Activated CD8-positive, alpha-beta memory T cell treated with anti-CD3 and anti-CD28 coated beads for 48 hours (primary cell): ENCODE measurements at places on chromosomes 5 and 9.

DNA sequence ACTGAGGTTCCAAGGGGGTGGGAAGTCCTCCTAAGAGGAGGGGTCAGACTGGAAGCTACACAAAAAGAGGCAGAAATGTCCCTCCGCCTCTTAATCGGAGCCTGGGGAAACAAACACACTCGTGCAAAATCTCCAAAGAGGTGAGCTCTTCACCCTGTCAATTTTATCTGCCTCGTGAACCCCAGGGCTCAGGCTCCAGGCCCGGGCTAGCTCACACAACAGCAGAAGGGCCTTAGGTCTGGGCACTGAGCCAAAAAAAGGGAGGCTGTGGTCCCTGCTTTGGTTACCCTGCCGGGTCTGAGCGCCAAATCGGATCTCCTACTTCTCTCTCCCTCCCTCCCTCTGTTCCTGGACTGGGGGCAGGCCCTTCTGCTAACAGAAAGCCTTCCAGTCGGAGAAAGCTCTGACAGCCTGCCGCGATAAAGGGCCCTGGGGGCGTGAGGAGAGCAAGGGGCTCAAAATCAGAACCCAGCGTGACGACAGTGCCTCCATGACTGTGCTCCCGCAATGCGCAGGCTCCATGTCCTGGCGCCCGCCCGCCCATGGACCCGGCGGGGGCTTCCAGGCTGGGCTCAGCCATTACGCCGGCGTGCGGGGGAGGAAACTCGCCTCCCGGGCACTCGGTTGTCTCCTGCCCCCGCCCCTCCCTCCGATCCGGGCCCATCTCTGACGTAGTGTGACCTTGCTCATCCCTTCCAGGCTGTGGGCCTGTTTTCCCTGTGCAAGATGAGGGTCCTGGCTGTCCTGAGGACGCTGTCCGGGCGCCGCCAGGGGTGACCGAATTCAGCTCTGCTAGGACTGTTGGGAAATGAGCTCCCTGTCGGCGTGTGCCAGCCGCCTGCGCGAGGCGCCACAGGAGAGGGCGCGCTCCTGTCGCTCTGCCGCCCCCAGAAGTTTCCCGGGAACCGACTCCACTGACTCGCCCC lies 865 bp upstream of the SLC22A4 start:
- peak; percentile 71 for DNase-seq

DNA sequence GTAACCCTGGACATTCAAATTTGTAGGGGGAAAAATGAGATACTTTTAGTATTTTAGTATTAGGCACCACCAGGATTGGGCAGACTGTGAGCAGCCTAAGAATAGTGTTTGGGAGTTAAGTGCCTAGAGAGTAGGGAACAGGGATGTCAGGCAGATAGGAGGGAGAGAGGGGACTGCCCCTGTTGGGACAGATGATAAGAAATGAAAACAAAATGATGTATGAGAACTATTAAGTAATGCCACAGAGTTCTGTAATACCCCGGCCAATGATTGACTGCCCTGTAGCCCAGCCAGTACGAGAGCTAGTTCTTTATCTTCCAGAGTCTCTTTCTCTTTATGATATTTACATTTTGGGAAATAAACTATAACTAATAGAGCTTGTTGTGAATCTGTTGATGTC lies 24.4 kb downstream of the ARHGAP26 start:
- DNase-seq, result no peak

- no peak for DNase-seq
Observed at GRCh38 chr5:66554884-66555283, 41.3 kb upstream of the MAST4 start.

- no peak for DNase-seq
Observed at GRCh38 chr5:74510476-74511075, 130.0 kb downstream of the ENC1 start.
